ENCODE measurements at places on chromosomes 4 and X.

- no peak for DNase-seq
Observed at GRCh38 chrX:133090236-133090809, 6.6 kb downstream of the USP26 start.

- DNase-seq = no peak
Observed at GRCh38 chrX:2478546-2479419, 22.0 kb downstream of the DHRSX start.

- DNase-seq = peak; percentile 1
Observed at GRCh38 chrX:135425026-135425965, 3.6 kb downstream of the SMIM10L2A start.

DNA sequence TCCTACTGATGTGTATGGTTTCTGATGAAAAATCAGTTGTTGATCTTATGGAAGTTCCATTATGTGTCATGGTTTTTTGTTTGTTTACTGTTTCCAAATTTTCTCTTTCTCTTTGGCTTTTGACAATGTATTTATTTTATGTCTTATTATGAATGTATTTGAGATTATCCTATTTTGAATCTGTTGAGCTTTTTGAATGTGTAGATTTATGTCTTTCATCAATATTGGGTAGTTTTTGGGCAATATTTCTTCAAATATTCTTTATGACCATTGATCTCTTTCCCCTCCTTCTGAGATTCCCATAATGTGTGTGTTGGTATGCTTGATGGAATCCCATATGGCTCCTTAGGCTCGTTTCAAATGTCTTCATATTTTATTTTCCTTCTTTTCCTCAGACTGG is 80.5 kb upstream of the FAM47C start:
- DNase-seq = no peak

- DNase-seq = peak; percentile 55
Observed at GRCh38 chr4:46270986-46271596, 118.8 kb downstream of the GABRA2 start.

DNA sequence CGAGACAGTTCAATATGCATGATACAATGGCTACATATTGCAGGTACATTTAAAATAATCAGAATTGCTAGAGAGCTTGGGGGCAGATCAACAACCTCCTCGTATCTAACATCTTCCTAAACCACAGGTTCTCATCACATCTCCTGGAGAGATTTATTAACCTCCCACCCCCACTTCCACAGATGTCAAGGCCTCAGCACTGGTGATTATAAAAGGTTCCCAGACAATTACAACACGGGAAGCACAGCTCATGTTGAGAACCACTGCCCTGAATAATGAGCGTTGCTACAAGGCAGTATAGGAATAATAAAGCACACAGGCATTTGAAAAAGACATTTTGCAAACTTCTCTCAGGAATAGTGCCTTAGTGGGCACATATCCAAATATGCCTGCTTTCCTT is 42.8 kb downstream of the ELOVL6 start:
- no peak for DNase-seq

GRCh38 chr4:70518716-70519115 is 347 bp downstream of the AMTN start:
- DNase-seq = no peak
